Panc1 (cell line): ENCODE measurements at places on chromosomes 7 and 10.

- DNase-seq: no peak
Observed at GRCh38 chr7:155694851-155695250, 50.4 kb downstream of the RBM33 start.

DNA sequence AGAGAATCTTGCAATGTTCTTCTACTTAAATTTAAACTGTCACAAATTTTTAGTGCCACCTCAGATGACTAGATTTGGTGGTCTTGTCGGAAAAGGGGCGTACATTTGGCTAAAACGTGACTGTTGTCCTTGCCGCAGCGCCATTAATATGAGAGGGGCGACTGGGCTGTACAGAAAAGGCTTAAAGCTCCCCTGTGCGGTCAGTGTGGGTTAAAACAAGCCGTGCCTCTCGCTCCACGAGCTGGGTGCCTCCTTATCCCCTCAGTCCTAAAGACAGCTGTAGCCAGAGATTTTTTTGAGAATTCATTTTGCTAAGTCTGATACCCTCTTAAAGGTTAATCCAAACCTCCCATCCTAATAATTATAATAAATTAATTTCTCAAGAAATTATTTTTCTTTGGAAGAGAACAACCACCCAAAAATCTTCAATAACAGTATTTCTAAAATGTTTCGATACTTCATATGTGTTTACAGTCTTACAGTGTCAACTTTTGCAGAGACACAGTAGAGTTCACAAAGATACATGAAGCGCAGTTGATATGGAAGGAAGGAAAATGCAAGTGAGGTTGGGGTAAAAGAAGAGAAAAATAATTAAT lies 68.6 kb downstream of the C7orf25 start:
- no peak for DNase-seq

DNA sequence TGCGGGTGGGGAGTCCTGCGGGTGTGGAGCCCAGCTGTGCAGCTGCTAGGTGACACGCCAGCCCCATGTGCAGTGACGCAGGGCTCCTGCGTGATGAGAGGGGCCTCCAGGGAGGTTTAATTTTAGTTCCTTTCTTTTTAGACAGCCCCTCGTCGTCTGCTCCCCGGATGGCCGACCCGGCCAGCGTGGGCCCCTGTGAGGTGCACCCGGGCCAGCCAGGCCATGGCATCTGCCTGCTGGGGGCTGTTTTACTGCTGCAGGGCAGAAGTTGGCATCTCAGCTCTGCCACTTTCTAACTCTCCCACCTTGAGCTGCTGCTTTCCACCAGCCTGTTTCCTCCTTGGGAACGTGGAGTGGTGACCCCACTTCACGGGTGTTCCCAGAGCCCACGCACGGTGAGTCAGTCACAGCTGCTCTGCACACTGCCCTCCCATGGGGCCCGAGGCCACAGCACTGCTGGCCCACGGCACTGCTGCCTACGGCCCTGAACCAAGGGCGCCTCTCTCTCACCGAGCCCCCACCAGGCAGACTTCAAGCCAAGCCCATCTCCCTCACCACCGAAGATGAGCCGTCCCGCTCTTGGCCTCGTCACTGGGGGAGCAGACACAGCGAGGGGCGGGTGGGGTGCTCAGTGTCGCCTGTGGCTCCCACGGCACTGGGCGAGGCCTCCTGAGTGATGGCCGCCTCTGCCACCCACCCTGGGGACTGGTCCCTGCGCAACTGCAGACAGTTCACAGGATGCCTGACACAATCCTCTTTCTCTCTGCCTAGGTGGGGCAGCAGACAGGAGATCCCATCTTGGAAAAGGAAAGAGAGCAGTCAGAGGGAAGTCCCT lies 21.3 kb downstream of the CYP2W1 start:
- DNase-seq: no peak

GRCh38 chr7:16652240-16652583 lies 6.2 kb downstream of the BZW2 start:
- no peak for DNase-seq

GRCh38 chr7:47771336-47771989 lies 176.8 kb downstream of the PKD1L1 start:
- no peak for DNase-seq

DNA sequence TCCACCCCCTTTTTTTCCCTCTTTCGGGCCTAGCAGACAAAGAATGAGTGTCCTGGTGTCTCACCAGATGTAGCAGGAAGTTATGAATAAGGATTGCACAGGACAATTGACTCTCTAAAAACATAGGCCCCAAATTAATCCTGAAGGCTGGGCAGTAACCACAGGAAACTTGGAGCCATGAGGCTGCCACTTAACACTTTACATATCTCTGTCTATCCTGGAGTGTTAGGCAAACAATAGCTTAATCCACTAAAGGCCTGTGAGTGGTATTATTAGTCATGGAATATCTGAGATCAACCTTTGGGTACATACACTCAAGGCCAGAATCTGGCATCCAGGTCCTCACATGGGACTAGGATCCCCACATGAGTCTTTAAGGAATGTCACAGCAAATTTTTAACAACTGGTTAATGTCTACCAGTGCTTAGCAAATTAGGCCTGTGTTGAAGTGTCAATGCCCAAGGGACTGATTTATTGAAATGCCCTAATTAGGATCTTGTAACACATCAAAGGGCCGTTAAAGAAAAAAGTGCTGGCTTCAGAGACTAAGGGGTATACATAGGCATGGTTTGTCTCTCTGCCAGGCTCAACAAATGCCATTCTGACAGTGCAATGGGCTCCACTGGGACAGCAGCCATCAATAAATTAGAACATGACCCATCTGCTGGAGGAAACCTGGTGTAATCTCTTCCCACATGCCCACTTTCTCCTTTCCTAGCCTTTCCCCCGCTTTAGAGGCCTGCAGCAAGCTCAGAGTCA lies 196.7 kb upstream of the TBX20 start:
- DNase-seq: no peak
